Liver (tissue), 10 donors: ENCODE measurements at places on chromosomes 2 and 18. TPM values are rescaled to one million over a fixed set of nuclear protein-coding genes. Genes with fewer than 3 reads are reported as not detected.

Gene FSIP2
- polyA plus RNA-seq = 0.75 TPM

Gene AAMP
- polyA plus RNA-seq = 63.6 TPM

Gene RND3
- polyA plus RNA-seq = 30.0 TPM

Gene PLEKHB2
- polyA plus RNA-seq = 11.0 TPM

Gene ATRAID
- 49.3 TPM for polyA plus RNA-seq

Gene WNT10A
- 0.01 TPM for polyA plus RNA-seq

DNA sequence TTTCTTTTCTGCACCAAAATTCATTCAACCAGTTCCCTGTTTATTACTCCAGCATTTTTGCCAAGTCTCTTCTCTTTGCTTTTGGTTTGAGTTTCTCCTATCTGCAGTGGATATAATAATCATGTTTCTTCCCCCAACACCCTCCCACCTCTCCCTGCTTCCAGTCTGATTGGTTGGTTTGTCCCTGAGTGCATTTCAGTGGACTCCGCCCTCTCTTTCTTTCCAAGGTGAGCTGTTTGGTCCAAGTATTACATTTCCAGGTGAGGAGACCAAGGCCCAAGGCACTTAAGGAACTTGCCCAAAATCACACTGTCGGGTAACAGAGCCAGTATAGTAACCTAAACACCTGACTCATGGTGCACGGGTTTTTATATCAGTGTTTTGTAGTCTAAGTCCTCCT lies 17.7 kb downstream of the MRO start:
- no peak for DNase-seq
- no peaks in the 10 kb centered on the region for H3K36me3 ChIP-seq
- H3K4me3 ChIP-seq = no peak overlapping the region
- H3K27ac ChIP-seq = no peak overlapping the region
- H3K4me1 ChIP-seq = no peaks in the 10 kb centered on the region

GRCh38 chr2:203804070-203804469 lies 63.5 kb upstream of the CTLA4 start:
- no peaks in the 10 kb centered on the region for H3K4me1 ChIP-seq
- no peak overlapping the region for H3K27ac ChIP-seq
- no peaks in the 10 kb centered on the region for H3K36me3 ChIP-seq
- no peaks in the 10 kb centered on the region for H3K27me3 ChIP-seq
- no peak for DNase-seq

DNA sequence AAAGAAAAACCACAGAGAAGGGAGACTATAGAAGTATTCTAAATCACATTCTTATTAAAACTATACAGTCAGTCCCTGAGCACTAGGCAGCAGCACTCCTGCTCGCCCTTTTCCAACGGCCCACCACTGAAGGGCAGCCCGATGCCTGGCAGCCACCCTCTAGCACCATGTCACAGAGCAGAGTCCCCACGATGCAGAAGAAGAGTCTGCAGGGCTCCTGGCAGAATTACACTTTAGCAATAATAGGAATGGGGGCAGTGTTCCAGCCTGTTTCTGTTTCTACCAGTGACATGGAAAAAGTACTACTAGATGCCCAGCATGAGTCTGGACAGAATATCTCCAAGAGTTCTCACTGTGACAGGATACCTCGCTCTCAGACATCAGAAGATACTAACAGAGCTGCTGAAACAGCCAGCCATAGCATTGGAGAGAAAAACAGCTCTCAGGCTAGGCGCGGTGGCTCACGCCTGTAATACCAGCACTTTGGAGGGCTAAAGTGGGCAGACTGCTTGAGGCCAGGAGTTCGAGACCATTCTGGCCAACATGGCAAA lies 87.6 kb downstream of the C2orf74 start:
- H3K27me3 ChIP-seq = no peaks in the 10 kb centered on the region
- no peak overlapping the region for H3K4me3 ChIP-seq
- H3K36me3 ChIP-seq = peaks cover 14% of the 10 kb centered on the region
- no peak overlapping the region for H3K27ac ChIP-seq
- H3K4me1 ChIP-seq = no peaks in the 10 kb centered on the region
- DNase-seq = no peak

GRCh38 chr2:111662771-111663470 lies 221.1 kb downstream of the ANAPC1 start:
- H3K4me3 ChIP-seq = no peak overlapping the region
- H3K27ac ChIP-seq = no peak overlapping the region
- H3K36me3 ChIP-seq = no peaks in the 10 kb centered on the region
- no peak for DNase-seq
- no peaks in the 10 kb centered on the region for H3K27me3 ChIP-seq

DNA sequence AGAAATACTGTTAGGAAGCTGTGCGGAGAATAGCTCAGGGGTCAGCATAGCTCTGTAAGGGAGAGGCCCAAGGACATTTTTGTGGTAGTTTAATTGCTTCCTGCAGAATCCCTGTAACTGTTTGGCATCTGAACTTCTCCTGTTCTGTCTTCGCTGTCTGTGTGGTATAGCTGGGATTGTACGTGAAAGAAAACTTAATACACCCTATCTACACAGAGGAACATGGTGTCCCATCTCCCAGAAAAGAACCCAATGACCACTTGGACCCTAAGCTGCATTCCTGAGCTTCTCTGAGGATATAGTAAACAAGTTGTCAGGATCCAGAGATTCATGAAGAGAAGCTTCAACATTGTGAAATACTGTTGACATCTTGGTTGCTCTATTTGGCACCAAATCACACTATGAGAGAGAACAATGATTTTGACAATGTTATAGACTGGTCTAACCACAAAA lies 81.3 kb downstream of the CDC42EP3 start:
- H3K36me3 ChIP-seq = no peaks in the 10 kb centered on the region
- no peak overlapping the region for H3K27ac ChIP-seq

DNA sequence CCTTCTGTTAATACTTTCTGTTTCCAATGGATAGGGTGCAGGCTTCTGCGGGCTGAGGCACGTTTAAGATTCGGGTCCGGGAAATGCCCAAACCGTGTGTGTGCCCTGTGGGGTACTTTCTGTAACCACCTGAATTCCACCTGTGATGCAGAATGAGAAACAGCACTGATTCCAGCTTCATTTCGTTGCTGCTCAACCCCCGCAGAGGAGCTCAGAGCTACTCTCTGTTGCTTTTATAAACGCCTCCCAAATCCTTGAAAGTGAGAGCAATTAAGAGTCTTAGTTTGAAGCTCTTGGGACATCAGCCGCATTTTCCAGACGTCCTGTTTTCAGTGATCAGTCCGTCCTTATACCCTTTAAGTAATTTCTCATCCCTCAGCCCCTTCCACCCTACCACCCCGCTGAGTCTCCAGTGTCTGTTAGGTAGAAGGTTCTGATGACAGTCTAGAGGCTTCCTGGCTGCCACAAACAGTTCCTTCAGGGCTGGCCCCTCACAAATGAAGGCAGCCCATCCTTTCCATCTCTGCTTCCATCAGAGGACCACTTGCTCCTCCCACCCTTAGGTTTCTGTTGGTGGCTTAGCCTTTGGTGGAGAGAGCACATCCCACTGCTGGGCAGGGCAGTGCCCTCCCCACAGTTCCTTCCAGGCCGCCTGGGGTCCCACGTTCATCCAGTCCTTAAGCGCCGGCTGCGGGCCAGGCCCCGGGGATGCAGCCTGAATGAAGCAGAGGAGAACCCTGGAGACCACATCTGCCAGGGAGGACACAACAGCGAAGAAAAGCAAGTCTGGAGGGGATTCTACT lies 230.1 kb downstream of the SEPTIN10 start:
- no peaks in the 10 kb centered on the region for H3K4me1 ChIP-seq
- H3K27me3 ChIP-seq = no peaks in the 10 kb centered on the region
- no peak for DNase-seq
- no peaks in the 10 kb centered on the region for H3K36me3 ChIP-seq
- no peak overlapping the region for H3K27ac ChIP-seq

DNA sequence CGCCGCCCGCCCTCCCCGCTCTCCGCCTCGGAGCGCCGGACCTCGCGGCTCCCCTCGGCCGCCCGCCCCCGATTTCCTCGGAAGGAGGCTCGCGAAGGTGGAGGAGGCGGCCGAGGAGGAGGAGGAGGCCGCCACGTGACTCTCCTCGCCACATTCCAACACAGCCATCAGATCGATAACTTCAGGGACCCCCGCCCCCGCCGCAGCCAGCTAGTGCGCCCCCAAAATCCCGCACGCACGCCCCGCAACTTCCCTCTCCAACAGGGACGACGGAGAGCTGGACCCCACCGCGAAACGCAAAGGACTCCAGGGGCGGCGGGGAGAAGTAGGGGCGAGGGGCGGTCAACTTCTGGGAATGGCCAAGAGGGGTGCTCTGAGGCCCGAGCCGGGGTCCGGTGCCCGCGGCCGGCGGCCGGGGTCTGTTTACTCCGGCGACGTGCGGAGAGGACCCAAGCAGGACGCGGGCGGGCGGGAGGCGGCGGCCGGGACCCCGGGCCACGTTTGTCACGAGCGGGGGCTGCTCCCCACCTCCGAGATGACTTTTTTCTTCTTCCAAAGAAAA lies 2.0 kb downstream of the ZNF521 start:
- H3K4me3 ChIP-seq = peak overlapping the region; percentile 81
- H3K27me3 ChIP-seq = peaks cover 7% of the 10 kb centered on the region
- DNase-seq = peak; percentile 36
- H3K4me1 ChIP-seq = peaks cover 16% of the 10 kb centered on the region
- no peaks in the 10 kb centered on the region for H3K36me3 ChIP-seq
- peak overlapping the region; percentile 59 for H3K27ac ChIP-seq

DNA sequence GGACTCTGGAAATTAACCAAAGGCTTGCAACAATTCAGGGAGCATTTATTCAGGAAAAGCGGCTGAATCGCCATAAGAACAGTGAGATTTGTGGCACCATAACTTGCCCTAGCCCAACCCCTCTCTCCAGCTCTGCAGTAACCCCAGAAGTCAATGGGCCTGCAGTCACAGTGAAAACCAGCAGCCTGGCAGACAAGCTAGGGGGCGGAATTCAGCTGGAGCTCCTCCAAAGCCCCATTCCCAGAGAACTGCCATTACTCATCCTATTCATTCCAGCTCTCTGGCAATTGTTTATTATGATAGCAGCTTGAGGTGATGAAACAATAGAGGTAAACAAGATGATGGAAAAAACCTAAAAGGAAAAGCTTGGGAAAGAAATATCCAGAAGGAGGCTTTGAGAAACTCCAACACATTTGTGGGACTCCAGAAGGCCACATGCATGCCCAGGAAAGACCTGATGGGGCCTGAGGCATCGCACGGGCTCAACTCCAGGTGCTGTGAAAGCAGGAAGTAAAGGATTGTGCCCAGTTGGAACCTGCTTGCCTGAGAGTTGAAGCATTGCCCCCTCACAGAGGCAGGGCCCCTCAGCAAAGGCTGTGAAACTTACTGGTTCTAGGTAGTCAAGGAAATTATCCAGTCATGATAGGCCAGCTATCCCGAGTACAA lies 126.7 kb downstream of the TWIST2 start:
- no peaks in the 10 kb centered on the region for H3K36me3 ChIP-seq
- DNase-seq = no peak
- H3K27me3 ChIP-seq = no peaks in the 10 kb centered on the region
- no peak overlapping the region for H3K27ac ChIP-seq
- H3K4me3 ChIP-seq = no peak overlapping the region
- no peaks in the 10 kb centered on the region for H3K4me1 ChIP-seq

DNA sequence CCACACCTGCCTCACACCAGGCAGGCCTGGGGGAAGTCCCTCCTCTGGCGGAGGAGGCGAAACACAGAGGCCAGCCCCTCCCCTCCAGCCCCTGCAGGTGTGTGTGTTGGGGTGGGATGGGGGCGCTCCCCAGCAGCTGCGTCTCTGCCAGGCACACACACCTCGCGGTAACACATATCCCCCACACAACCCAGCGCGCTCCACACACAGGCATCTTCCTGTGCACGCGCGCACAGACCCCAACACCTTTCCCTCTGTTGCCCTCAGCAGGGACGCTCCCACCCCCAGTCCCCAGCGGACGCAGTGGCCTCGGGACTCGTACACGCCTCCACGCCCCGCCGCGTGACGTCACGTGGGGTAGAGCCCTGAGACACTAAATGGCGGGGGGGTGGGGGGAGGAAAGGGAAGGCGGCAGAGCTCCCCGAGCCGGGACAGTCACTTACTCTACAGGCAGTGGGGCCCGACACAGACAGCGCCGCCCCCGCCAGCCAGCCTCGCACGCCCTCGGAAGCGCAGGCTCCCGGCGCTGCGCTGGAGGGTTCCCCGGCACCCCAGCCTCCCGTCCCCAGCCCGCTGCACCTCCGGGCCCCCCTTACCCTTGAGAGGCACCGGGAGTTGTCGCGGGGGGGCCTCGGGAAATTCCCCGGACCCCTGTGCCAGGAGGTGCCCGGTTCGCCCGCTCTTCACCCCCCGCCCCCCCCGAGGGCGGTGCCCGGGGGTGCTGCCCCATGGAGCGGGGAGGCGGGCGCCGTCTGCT lies at the start of gene WNT10A:
WNT10A (plus strand) TSS at position 751 of the 757 bp plus-strand sequence. CDS start 144 bp downstream, outside the sequence.
- no peak for DNase-seq
- H3K4me3 ChIP-seq = no peak within 1 kb of the TSS
- no peak within 1 kb of the TSS for H3K27ac ChIP-seq
- no peaks in the 10 kb centered on the region for H3K36me3 ChIP-seq

GRCh38 chr18:75121266-75121665 lies 87.7 kb downstream of the PTGR3 start:
- no peak overlapping the region for H3K4me3 ChIP-seq
- DNase-seq = no peak
- H3K27ac ChIP-seq = no peak overlapping the region
- no peaks in the 10 kb centered on the region for H3K27me3 ChIP-seq
- no peaks in the 10 kb centered on the region for H3K36me3 ChIP-seq

DNA sequence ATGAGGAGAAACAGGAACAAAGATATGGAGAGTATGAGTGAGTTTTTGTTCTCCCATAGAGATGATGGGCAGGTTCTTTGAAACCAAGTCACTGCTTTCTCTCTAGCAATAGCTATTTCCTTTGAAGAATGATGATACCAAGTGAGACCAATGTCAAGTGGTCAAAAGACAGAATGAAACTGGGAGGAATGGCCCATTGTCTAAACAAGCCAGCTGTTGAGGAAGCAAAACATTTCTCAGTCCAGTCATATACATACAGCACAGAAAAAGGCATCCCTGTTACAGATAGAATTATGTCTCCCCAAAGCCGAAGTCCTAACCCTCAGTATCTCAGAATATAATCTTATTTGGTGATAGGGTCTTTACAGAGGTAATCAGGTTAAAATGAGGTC lies 66.1 kb upstream of the EPC2 start:
- no peaks in the 10 kb centered on the region for H3K27me3 ChIP-seq
- H3K4me1 ChIP-seq = no peaks in the 10 kb centered on the region
- DNase-seq = no peak
- H3K27ac ChIP-seq = no peak overlapping the region
- H3K36me3 ChIP-seq = no peaks in the 10 kb centered on the region

DNA sequence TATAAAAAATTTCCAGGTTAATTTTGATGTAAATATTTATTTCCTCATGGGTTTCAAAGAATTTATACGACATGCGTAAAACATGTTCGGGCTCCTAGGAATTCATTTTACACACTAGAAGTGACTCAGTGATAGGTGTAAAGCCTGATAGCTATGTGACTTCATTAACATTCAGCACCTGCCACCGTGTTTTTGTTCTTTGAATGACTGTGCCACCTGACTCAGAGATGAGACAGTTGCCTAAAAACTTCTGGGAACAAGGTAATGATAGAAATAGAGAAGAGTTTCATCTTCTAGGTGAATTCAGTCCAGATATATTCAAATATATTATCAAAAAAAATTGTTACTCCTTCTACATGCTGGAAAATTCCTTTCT lies 10.0 kb downstream of the IL1R2 start:
- H3K27ac ChIP-seq = no peak overlapping the region
- H3K4me1 ChIP-seq = peaks cover 28% of the 10 kb centered on the region
- DNase-seq = no peak
- H3K27me3 ChIP-seq = no peaks in the 10 kb centered on the region

GRCh38 chr2:199751492-199752120 lies 99.4 kb downstream of the FTCDNL1 start:
- no peaks in the 10 kb centered on the region for H3K36me3 ChIP-seq
- no peaks in the 10 kb centered on the region for H3K27me3 ChIP-seq
- no peak overlapping the region for H3K27ac ChIP-seq

- no peak overlapping the region for H3K27ac ChIP-seq
- H3K4me3 ChIP-seq = no peak overlapping the region
- no peaks in the 10 kb centered on the region for H3K27me3 ChIP-seq
Observed at GRCh38 chr2:79640001-79640400, 127.2 kb downstream of the CTNNA2 start.
